T-helper 17 cell (primary cell): ENCODE measurements at places on chromosomes 12 and 14. TPM values are rescaled to one million over a fixed set of nuclear protein-coding genes. Genes with fewer than 3 reads are reported as not detected.

DNA sequence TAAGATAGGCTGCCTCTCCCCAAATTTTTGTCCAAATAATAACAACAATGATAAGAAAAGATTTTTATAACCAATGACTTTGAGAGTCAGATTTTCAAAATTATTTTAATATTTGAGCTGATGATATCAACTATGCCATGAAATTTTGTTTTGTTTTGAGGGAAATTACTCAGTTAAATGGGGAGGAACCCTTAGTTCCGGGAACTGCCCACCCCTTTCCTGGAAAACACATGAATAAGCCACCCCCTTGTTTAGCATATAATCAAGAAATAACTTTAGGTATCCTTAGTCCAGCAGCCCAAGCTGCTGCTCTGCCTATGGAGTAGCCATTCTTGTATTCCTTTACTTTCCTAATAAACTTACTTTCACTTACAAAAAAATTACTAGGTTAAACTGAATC is 61.4 kb downstream of the HMGA2 start:
- DNase-seq, result no peak

- DNase-seq, result no peak
Measured at GRCh38 chr12:91704446-91704845, 441.2 kb downstream of the BTG1 start.

- DNase-seq, result no peak
Measured at GRCh38 chr12:9107542-9107873, 8.2 kb downstream of the A2M start.

DNA sequence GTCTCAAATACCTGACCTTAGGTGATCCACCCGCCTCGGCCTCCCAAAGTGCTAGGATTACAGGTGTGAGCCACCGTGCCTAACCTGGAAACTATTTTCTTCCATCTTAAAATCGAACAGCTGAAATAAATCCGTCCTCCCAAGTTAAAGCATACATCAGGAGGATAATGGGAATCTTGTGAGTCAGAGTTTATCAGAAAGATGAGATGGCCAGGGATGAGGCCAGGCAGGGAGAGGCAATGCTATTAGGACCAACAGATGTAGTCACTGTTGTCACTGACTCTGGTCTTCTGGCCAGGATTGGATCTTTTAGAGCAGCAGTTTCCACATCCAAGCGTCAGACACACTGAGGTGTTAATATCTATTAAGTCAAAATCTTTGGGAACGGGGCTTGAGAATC is 61.7 kb upstream of the USP44 start:
- DNase-seq, result no peak

- DNase-seq, result no peak
Measured at GRCh38 chr14:101460986-101461750, 100.1 kb upstream of the DIO3 start.

GRCh38 chr12:68482660-68483059 is 128.0 kb upstream of the RAP1B start:
- no peak for DNase-seq

GRCh38 chr14:38073641-38074040 is 134.1 kb upstream of the SSTR1 start:
- no peak for DNase-seq

DNA sequence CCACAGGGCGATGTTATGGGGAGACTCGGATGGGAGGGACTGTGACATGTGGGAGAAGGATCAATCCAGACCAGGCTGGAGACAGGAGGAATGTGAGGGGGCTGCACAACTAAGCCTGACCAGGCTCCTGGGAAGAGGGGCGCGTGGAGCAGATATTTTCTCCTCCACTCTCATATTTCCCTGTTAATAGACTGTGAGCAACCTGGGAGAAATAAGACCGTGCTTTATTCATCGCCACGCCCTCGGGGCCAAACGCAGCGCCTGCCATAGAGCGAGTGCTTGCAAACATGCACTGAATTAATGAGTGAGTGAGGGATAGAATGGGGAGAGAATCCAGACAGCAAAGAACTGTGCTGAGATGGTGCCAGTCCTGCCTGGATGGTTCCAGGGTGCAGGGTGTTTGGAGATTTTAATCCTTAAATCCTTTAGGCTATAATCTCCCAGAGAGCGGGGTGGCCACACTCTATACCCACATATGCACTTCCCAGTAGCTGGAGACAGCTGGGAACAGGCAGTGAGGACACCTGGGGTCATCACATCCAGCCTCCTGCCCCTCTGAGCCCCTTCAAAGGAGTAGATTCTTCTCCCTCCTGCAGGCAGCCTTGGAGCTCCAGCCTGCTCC is 13.6 kb upstream of the FAIM2 start:
- DNase-seq, result no peak

GRCh38 chr14:63398952-63399351 is 80.2 kb upstream of the GPHB5 start:
- no peak for DNase-seq

GRCh38 chr12:51714666-51715065 is 123.6 kb downstream of the SCN8A start:
- DNase-seq, result no peak

- no peak for DNase-seq
Measured at GRCh38 chr14:24459331-24459730, 16.8 kb upstream of the SDR39U1 start.

DNA sequence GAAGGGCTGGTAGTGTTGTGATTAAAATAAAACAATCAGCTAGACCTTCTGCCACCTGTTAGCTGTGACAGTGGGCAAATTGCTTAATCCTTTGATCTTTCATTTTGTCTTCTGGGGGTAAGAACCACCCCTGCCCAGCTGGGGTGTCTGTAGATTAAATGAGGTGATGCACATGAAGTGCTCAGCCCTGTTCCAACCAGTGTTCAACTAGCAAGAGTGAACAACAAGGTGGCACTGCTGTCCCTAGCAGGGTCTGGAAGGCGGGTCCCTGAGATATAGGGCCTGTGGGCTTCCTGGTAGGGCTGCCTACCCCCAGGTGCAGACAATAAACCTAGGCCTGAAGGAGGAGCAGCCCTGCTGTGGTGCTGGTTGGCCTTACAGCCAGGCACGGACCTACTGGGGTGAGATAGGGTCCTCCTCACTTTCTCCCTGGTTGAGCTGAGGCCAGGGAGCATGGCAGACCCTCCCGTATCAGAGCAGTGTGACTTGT is 60.6 kb downstream of the ARL6IP4 start:
- no peak for DNase-seq

Gene KLRD1
- total RNA-seq, result 1.3 TPM

Gene KCNC2
- not detected for total RNA-seq

Gene NUMB
- total RNA-seq, result 38.8 TPM

Gene CISTR
- not detected for total RNA-seq

Gene TSHR
- 0.13 TPM for total RNA-seq

Gene TMEM229B
- 12.7 TPM for total RNA-seq

Gene DEGS2
- 0.30 TPM for total RNA-seq

Gene TSPAN8
- total RNA-seq, result not detected

Gene FAM222A
- total RNA-seq, result 2.0 TPM
